GM12865 (cell line): ENCODE measurements at places on chromosomes 1 and 21.

DNA sequence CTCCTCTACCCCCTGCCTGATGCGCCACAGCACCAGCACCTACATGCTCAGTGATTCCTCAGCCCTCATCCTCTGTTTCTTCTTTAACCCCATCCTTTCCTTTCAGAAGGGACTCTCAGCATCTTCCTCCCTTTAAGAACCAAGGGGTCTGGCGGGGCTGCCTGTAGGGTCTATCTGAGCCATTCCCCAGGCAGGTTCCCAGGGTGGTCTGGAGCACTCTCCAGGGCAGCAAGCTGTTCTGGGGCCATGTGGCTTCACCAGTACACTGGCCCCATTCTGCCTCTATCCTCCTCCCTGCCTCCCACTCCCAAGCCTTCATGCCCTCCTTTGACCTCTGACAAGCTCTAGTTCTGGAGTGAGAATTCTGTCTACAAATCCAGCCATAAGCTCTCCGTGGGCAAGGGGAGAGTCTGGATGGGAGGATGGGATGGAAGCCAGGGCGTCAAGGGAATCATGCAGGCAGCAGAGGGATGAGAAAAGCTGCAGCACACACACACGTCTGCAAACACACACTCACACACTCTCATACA lies 10.4 kb downstream of the BATF3 start:
- DNase-seq, result no peak

DNA sequence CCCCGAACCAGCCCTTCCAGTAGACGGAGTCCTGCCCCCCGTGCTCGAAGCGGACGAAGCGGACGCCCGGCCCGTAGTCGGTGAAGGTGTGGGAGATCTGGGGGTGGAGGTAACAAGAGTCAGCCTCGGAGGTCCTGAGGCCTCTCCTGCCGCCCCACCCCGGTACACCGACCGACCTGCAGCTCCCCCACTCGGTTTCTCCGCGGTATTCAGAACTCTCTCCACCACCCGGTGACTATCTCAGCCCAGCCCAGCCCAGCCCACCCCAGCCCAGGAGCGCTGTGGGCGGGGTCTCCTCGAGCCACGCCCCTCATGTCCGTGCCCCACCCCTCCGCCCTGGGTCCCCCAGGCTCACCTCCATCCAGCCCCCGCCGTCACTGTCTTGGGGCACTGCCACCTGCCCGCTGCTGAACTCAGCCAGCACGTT lies 5.5 kb downstream of the FBXO2 start:
- no peak for DNase-seq

DNA sequence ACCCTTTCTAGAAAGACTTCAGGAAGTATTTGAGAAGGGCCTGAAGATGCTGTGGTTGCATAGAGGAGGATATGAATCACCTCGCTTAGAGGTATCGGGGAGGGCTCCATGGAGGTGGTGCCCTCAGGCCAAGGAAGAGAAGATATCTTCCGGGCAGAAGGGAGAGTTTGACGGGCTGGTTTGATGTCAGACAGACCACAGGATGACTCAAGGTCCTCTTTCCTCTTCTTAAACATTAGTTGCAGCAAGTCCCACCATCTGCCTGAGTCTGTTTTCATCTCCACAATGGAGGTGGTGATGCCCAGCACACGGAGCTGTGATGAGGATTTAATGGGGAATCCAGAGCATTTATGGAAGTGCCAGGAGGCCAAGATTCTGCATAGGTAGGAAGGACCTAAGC lies 25.1 kb upstream of the RUNX3 start:
- DNase-seq, result peak; percentile 86

DNA sequence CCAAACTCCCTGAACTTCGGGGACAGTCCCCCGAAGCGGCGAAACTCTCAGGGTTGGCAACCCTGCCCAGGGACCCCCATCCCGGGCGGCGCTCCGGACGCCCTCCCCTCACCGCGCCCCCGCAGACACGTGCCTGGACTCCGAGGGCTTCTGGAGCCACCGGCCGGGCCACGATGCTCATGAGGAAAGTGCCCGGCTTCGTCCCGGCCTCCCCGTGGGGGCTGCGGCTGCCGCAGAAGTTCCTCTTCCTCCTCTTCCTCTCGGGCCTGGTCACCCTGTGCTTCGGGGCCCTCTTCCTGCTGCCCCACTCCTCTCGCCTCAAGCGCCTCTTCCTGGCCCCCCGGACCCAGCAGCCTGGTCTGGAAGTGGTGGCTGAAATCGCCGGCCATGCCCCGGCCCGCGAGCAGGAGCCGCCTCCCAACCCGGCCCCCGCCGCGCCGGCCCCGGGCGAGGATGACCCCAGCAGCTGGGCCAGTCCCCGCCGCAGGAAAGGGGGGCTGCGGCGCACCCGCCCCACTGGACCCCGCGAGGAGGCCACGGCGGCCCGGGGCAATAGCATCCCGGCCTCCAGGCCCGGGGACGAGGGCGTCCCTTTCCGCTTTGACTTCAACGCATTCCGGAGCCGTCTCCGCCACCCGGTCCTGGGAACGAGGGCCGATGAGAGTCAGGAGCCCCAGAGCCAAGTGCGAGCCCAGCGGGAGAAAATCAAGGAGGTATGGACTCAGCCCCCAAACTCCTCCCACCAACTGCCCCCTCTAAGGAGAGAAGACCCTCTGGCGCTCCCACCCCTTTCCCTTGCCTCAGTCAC lies 1.2 kb downstream of the MAN1C1 start:
- no peak for DNase-seq

GRCh38 chr1:194378517-194378916 lies 1192.1 kb upstream of the B3GALT2 start:
- DNase-seq, result no peak

DNA sequence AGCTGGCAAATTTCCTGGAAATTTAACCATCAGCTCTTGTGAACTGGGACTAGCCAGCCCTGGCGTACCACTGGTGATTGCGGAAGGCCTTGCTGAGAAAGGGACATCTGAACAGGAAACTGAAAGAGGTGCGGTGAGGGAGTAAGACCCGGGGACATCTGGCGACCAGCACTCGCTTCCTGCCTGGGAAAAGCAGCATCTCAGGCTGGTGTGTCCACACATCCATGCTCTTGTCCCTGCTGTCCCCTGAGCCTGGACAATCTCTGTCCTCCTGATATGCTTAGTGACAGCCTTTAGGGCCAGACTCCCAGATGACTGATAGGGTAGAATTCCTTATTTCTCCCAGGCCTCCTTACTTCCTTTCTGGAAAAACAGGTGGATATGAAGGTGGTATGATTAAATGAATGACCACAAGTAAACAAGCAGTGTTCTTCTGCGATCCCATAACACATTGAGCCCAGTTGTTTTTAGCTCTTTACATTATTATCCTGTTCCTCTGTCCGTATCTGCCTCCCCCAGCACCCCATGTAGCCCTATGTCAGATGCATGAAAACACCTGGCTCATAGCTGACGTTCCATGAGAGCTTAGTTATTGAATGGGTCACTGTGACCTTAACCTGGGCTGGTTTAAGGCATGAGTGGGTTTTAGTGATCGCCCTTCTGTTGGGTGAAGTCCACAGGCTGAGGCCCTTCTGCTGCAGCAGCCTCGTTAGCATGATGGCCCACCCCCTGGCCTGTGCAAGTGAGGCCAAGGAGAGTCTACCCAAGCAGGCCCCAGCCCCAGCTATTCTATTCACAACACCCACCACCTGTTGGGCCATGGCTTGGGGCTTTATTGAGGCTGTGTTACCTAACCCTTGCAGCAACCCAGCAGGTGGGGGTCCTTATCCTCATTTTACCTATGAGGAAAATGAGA lies 76.1 kb upstream of the GADD45A start:
- DNase-seq, result no peak

GRCh38 chr1:242847390-242847993 lies 323.0 kb upstream of the PLD5 start:
- DNase-seq, result peak; percentile 7

GRCh38 chr1:17866740-17867029 lies 111.6 kb downstream of the ACTL8 start:
- DNase-seq, result no peak

DNA sequence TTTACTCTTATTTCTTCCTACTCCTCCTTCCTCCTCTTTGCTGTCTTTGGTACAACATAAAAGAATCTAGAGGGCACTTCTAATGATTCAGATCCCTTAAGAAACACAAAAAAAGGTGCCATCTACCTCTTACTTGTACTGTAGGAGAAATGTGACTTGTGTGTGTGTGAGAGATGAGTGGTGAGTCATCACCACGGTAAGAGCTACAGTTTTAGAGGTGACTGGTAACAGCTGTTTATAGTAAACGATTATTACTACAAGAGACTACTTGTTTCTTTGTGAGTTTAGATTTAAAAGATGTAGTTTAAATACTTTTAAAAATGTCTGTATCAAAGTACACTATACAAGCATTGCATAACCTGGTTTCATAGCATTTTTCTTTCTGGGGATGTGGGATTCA lies 40.4 kb downstream of the SLC35D1 start:
- DNase-seq, result no peak

- DNase-seq, result no peak
Observed at GRCh38 chr1:197391303-197392226, 123.5 kb downstream of the CRB1 start.

DNA sequence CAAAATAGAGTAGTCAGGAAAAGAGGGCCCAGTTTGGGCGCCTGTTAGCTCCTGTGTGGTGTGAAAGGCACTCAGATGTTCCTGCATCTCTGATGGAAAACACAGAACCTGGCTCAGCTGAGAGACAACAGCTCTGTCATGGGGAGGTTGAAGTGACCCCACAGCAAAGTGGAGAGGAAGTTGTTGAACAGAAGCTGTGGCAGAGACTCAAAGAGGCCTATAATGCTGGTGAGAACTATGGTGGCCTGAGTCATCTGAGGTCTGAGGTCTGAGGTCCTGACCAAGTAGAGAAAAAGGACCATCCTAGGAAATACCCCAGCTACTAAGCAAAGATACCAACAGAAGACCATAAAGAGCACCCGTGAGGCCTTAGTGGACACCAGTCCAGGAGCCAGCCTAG lies 45.6 kb upstream of the JAK1 start:
- peak; percentile 10 for DNase-seq

- no peak for DNase-seq
Observed at GRCh38 chr1:167645140-167645541, 15.1 kb downstream of the RCSD1 start.

DNA sequence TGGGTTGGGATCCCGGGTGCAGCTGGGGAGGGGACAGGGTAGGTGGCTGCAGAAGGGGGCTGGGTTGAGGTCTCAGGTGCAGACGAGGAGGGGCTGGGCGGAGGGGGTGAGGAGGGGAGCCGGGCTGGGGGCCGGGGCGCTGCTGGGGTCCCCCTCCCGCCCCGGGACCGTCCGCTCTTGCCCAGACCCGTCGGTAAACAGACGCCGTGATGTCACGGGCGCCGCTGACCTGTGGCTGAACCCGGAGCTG lies 22.3 kb downstream of the DHRS3 start:
- no peak for DNase-seq
